Cortex of kidney (tissue), 1 donor: ENCODE measurements at places on chromosomes 7 and 10.

GRCh38 chr10:117532451-117533107, 10.0 kb upstream of the EMX2 start:
- DNase-seq, result no peak

GRCh38 chr10:5387169-5387568, 17.5 kb downstream of the TUBAL3 start:
- no peak for DNase-seq

DNA sequence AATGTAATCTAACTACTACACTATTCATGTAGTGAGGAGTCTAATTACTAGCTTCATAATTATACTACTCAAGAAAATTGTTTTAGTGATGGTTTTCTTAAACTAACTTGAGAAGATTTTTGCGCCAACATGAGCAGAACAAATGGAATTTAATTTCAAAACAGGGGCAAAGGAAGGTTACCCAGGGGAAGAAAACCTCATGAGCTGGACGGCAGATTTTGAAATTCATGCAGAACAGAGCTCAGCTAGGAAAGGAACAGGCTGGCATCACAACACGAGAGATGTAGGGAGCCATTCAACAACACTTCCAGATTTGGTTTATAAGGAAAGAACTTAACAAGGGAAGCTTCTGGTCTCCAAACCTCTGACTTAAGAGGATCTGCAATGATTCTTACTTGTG, 235.3 kb upstream of the PRKCQ start:
- DNase-seq, result no peak

GRCh38 chr10:118914629-118915028, 114.9 kb upstream of the NANOS1 start:
- no peak for DNase-seq

DNA sequence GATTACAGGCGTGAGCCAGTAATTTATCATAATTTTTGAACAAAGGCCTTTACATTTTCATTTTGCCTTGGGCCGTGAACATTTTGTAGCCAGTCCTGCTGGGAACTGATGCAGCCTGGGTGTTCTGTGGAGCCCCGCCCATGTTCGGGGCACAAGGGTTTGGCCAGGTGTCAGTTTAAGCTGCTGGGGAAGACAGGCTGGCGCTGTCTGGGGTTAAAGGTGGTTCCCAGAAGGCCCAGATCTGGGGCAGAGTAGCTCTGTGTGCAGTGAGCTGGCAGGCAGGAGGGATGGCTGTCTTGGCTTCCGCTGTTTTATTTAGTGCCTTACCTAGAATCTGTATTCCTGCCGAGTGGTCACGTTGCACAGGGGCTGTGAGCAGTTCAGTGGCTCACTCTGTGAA, 50.2 kb downstream of the DOCK1 start:
- DNase-seq, result no peak

DNA sequence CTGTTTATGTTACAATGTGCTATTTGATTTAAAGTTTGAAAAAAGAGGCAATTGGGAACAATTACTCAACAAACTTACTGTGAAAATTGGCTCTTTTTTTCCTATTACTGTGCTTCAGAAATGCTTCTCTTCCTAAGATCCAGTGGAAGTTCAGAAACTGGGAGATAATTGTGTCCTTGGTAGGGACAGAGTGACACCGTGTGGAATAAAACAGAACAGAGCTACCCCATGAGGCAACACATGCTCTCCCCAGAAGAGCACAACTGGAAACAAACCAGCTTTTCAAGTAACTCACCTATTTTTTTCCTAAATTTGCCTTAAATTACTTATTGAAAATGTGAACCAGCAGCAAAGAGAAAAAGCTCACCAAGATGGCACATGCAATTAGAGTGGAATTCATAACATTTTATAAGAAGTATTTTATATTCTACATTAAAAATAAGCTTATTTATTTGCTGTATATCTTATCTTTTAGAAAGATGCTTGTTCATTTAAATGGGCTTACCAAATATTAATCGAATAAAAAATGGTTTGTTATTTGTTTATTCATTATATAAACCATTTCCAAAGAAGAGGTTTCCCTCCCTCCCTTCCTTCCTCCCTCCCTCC, 346.1 kb upstream of the ANKRD30A start:
- DNase-seq, result no peak

DNA sequence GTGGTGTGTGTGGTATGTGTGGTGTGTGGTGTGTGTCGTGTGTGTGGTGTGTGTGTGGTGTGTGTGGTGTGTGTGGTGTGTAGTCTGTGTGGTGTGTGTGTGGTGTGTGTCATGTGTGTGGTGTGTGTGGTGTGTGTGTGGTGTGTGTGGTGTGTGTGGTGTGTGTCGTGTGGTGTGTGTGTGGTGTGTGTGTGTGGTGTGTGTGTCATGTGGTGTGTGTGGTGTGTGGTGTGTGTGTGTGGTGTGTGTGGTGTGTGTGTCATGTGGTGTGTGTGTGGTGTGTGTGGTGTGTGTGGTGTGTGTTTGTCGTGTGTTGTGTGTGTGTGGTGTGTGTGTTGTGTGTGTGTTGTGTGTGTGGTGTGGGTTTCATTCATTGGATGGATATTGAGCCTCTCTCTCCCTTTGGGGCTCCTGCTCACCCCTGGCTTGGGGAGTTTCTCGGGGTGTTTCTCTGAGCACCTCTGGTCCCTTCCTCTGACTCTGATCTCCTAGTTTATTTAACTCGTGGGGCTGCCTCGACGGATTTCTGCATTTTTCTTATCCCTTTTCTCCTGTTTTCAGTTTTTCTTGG, 145.8 kb downstream of the DNAJB6 start:
- no peak for DNase-seq

- no peak for DNase-seq
Observed at GRCh38 chr10:112991888-112992491, 41.9 kb downstream of the TCF7L2 start.

- no peak for DNase-seq
Observed at GRCh38 chr10:68604441-68604840, 44.3 kb downstream of the TET1 start.

DNA sequence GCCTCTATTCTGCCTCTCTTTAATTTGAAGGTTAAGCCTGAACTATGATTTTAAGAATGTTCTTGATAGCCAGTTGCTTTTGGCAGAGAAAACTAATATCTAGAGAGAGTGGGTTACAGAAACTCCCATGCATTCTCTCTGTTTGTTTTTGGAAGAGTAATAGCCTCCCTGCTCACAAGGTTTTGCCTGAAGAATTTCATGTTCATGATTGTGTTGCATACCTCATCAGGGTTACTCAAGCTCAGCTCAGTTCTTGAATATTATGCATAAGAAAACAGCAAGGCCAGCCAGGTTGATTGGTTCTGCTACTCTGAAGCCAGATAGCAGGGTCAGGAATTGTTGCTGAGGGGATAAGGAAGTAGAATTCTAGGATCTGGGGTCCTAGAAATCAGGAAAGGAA, 137.4 kb downstream of the MDFIC start:
- no peak for DNase-seq

- no peak for DNase-seq
Observed at GRCh38 chr10:5449823-5450222, 37.5 kb downstream of the NET1 start.

DNA sequence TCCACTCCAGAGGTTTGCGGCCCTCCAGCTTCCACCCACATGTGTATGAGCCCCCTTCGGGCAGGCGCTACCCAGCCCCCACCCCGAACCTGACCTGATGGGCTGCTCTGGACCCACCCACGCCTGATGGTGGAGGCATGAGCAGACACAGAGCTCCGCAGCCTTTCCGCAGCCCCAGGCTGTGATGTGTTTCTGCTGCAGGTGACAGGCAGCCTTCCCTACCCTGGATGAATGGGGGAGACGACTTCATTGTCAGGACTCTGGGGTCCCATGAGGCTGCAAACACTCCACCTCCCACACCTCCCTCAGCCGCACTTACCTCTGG, 61.2 kb downstream of the OAT start:
- no peak for DNase-seq

DNA sequence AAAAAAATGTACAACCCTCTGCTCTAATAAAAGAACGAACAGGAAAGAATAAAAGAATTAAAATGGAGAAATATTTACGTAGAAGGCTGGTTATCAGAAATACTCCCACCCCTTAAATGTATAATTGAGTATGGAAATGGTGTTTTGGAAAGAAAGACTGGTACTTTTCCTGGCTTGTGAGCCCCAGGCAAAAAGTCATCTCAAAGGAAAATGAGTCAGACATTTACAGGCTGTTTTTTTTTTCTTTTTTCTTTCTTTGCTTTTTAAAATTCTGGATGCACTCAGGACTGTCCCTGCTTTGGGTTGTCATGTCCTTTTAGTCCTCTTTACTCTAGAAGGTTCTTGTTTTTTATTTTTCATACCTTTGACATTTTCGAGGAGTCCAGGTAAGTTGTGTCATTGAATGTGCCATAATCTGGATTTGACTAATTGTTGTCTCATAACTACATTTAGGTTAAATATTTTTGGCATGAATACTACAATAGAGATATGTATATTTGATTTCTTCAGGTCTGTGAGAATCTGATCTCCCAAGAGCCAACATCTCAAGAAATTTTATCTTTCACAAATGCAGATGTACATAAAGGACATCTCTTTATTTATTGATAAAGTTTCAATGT, 313.0 kb upstream of the GLI3 start:
- no peak for DNase-seq

DNA sequence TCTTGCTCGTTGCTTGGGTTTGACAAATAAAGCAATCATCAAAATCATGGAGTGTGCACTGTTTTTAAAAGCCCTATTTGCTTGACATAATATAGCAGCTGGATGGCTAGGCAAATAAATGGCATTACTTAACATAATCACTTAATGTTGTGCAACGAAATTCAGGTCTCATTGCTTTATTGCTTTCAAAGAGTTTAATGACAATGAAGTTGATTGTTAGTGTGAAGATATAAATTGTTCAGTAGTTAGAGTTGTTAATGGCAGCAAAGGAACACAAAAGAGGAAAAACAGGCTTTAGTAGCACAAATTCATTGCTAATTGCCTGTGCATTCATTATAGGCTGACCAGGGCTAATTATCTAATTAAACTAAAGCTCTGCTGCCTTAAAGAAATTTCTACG, 7.6 kb upstream of the ADO start:
- no peak for DNase-seq

DNA sequence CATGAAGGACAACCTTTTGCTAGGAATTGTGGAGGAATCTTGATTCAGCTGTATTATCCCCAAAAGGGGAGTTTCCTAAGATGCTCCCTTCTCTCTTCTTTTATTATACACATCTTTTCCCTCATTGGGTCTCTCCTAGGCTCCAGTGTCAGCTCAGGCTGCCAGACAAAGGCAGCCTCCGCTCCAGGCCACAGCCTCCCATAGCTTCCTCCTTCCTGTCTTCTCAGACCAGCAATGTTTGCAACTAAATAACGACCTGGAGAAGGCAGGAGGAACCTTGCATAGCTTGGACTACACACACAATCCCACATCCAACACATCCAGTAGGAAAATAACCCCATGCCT, 12.3 kb downstream of the SFXN3 start:
- DNase-seq, result no peak

DNA sequence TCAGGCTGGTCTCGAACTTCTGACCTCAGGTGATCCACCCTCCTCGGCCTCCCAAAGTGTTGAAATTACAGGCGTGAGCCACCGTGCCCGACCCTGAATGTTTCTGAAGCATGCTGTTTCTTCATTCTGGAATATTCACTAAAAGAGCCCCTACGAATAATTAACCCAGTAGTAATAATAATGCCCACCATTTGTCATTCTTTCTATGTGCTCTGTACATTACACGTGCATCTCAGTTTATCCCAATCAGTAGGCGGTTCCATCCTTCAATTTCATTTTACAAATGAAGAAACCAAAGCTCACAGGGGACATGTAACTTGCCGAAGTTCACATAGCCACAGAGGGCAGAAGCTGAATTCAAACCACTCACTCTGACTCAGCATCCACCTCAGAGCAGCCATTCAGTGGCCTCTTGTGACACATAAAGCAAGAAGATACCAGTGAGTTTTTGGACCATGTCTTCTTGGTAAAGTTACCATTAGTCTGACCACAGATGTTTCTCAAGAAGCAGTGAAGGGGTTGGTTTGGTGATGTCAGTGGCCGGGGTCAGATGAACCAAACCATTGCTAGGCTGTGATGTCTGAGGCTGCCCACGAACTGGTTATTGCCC, 71.9 kb upstream of the DUSP5 start:
- DNase-seq, result no peak

DNA sequence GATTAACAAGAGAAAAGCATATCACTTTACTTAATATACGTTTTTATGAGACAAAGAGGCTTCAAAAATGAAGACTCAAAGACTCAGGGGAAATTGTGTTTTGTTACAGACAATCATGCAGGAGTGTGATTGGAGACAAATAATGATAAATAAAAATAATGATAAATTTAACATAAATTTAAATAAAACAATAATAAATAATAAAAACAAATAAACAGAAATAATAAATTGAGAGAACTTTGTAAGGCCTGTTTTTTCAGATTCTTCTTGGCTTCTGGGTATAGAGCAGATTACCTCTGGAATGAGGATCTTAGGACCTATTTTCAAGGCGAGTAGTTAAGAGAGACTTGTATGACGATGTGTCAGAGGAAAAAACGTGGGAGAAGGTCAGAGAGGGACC, 271.4 kb upstream of the POT1 start:
- DNase-seq, result no peak

DNA sequence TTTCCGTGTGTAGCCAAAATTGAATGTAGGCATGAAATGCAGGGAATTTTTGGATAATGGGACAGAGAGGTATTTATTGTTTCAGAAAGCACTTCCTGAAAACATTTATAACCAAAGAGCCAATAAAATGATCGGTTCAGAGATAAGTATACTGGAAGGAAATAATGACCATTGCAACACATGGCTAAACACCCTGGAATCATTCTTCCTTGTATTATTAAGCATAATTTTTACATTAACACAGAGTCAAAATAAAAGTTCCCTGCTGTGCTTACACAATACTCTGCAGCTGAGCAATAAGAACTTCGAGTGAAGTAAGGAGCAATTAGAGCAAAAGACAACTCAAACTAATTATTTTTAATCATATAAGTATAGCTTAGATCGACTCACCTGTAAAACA, 648.3 kb downstream of the TNS3 start:
- DNase-seq, result no peak
